Activated CD8-positive, alpha-beta memory T cell treated with anti-CD3 and anti-CD28 coated beads, Interleukin-2, amount 50 U/mL, for 48 hours (primary cell): ENCODE measurements at places on chromosomes 13 and 19.

DNA sequence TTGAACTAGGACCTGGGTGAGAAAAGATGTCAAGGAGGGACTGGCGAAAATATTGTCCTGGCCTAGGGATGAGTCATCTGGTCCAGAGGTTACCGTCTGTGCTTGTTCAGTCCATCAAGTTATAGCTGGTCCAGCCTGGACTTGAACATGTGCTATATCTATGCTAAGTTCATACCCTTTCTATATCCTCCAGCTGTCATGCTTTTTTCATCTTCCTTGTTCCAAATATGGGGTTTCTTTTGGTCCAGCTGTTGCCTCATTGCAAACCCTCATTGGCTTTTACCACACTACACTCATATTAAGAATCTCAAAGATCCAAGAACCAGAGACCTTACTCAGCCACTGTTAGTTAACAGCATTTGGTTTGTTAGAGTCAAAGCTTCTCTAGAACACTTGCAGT is 19.1 kb upstream of the KLF12 start:
- DNase-seq = no peak

- DNase-seq = no peak
Observed at GRCh38 chr13:40175639-40176038, 490.8 kb downstream of the FOXO1 start.

DNA sequence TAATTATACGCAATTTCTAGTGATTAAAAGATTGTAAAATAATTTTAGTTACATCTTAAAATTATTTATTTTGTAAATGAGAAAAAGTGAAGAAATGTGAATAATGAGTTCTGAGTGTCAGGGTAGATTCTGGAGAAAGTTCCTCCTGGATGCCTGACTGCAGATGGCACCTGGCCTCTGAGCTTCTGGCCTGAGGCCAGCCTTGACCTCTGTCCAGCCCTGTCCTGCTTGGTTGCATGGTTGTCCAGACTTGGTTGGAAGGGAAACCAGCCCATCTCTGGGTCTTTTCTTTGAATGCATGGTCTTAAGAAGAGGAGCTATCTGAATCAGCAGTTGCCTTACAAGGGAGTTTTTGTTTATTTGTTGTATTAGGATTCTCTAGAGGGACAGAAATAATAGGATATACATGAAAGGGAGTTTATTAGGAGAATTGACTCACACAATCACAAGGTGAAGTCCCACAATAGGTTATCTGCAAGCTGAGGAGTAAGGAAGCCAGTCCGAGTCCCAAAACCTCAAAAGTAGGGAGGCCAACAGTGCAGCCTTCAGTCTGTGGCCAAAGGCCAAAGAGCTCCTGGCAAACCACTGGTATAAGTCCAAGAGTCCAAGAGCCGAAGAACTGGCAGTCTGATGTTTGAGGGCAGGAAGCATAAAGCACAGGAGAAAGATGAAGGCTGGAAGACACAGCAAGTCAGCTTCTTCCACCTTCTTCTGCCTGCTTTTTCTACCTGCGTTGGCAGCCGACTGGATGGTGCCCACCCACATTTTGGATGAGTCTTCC is 385.8 kb downstream of the ZNF536 start:
- DNase-seq = no peak

DNA sequence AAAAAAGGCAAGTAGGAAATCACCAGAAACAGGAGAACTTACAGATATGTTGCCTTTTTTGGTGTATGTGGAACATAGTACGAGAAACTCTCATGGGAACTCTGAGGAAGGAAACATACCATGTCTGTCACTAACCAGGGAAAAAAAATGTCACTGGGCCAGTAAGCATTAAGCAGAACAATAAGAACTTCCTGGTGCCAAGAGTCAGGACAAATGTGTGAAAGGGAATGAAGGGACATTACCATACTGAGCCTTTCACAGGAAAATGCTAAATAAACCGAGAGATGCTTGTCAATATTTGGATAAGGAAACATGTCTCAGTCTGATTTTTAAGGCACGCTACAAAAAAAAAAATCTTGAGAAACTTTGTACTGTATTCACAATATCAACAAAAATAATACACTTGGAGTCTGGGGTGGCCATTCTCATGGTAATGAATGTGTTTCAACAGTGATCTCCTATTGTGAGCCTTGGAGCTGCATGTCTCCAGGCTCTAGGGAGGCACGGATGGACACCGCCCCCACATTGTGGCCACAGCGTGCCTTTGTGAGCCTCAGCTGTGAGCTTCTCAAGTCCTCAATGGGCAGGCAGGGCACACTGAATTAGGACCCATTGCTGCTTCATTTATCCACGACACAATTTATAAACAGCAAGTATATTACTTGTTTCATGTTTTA is 113.0 kb upstream of the ARGLU1 start:
- no peak for DNase-seq

- no peak for DNase-seq
Observed at GRCh38 chr19:5172859-5173630, 167.6 kb downstream of the PTPRS start.

DNA sequence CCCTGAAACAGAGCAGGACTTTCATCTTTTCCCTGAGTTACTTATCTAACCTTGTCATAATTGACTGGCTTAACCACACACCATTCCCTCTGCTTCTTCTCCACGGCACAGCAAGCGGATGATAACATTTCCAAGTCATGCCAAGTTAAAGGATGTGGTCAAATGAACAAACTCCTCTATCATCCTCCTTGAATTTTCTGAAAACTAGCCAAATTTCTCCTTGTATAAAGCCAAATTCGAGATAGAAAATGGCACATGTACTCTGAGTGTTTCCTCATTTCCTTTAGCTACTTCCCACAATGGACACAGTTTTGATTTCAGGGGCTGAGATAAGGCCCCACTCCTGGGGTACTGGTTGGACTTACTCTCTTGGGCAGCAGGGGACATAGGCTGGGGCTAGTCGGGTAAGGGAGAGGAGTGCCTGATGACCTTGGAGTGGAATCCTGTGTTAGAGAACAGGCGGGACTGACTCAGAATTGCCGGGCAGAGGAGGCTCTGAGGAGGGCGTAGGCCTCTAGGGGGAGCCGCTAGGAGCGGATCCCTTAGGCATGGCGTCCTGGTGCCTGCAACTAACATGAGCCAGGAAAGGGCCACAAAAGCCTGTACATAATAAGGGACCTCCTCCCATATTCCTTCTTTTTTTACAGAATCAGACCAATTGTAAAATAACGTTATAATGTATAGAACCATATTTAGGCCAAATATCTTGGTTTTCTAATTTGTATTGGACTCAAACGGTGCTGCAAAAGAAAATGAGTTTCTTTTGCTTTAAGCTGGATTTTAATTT is 20.3 kb upstream of the TMTC4 start:
- DNase-seq = no peak

GRCh38 chr19:38451629-38452028 is 18.1 kb downstream of the RYR1 start:
- DNase-seq = no peak

GRCh38 chr19:29285187-29285687 is 72.3 kb upstream of the UQCRFS1 start:
- DNase-seq = no peak

DNA sequence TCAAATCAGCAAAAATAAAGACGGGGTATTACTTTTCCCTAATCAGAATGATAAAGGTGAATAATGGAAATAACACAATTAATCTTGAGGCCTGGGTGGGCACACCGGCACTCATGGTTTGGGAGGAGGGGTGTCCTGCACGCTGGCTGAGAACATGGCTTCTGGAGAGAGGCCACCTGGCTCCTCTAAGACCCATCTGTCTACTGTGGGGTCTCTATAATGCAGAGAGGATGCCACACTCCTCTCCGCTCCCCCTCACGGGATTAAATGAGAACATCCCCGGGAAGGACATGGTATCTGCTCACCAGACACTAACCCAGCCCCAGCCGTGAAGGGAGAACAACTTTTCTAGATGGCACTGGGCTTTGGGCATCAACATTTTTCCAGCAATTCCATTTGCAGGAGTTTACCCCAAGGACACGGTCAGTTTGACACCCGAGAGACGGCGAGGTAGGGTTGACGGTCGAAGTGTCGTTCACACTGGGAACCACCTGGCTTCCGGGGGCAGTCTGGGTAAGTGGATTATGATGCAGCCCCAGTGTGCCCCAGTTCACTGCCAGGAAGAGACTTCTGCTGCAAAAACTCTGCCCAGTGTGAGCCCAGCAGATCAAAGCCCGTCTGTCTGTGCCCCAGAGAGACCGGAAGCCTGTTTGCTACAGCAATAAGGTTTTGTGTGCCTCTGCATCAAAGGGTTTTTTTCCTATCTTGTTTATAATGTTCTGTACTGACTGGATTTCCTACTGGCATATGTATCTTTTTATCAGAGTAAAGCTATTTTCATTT is 56.6 kb downstream of the CEBPG start:
- DNase-seq = no peak

- no peak for DNase-seq
Observed at GRCh38 chr13:35014606-35015213, 72.6 kb downstream of the NBEA start.

DNA sequence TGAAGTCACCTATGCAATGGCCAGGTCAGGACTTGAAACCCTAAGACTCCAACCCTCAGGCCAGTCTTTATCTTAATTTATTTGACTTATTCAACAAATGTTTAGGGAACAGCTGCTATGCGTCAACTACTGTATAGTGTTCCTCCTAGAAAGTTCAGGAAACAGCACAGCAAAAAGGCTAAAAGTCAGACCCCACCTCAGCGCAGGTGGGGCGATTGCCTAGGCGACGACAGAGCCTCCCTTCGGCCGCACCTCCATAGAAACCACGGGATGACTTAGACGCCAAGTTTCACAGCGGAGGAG is 502 bp downstream of the VRK3 start:
- DNase-seq = no peak

DNA sequence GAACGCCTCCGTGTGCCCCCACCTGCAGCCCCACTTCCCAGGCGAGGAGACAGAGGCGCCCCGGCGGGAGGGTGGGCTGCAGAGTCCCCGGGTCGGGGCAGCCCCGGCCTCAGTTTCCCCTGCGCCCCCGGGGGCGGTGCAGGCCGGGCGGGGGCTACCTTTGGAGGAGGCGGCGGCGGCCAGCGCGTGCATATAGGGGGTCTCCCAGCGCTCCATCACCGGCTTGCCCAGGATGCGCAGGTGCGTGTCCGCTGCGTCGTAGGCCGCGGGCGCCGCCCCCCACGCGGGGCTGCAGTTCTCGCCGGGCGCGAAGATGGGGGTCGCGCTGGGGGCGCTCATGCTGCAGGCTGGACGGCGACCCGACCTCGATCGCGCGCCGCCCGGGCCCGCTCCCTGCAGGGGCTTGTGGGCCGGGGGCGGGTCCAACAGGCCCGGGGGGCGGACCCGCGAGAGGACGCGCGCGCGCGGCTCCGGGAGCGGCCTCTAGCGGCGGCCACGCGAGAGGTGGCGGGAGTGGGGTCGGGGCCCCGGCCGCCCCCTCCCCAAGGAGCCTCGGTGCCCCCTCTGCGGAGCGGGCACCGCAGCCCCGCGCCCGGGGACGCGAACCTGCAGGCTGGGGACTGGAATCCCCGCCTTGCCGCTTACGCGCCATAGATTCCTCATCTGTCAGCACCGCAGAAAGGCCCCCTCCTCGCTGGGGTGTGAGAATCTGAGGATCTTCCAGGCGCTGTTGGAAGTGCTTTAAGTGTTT is at the start of gene GAMT:
Gene GAMT (minus strand): TSS at position 405 of the 751 bp plus-strand sequence. CDS start 66 bp downstream, at position 339.
- peak; percentile 79 for DNase-seq

DNA sequence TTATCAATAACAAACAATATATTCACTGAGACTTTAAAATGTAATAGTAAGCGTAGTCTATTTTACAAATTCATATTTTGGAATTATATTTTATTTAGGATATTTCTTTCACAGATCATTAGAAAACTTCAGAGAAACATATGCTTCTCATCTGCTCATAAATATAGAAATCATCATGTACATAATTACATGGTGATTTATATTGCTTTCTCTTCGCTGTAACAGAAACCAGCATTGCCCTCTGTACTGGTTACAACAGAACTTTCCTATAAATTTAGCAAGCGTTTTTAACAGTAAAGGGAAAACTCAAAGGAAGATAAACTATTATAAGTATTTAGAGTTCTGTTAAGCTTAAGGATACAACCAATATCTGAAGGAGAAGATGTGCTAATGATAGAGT is 672.8 kb downstream of the PCDH9 start:
- no peak for DNase-seq

GRCh38 chr13:110343241-110343865 is 36.3 kb downstream of the COL4A2 start:
- DNase-seq = no peak

DNA sequence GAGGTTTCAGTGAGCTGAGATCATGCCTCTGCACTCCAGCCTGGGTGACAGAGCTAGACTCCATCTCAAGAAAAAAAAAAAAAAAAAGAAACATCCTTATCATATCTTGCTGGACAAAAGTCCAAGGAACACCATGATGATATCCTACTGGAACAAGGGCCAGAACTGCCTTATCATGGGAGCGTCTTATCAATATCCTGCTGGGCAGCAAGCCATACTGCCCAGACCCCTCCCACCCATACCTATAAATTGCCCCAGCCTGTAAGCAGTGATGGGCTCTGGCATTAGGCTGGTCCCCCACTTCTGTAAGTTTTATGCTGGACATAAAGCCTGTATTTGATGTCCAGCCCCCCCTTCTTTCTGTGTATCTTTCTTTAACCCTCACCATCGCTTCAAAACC is 14.7 kb upstream of the FBXO27 start:
- no peak for DNase-seq

DNA sequence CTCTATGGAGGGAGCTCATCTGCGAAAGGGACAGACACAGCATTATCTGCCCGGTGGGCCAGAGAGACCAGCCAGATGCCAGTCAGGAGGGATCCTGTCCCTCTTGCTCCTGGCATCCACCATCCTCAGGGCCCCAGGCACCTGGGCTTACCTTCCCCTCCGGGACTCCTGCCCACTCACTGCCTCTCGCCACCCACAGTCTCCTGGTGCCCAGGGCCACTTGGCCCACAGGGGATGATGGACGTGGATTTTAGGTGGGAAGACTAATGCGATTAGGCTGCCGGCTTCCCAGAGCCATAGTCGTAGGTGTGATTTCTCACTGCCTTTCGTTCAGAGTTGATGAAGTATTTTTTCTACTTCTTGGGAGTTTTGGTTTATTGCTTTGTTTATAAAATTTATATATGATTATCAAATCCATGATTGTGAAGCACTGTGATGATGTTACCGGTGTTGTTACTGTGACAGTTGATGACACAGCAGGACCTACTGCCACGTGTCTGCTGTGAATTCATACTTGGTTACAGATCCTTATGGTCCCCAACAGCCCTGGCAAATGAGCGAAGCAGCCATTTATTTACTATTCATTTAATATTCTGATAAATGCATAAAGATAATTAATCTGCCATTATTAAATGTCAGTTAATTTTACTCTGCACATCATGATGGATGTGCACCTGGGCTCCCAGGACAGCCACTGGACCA is 14.5 kb upstream of the CHAMP1 start:
- DNase-seq = no peak
